ENCODE measurements at places on chromosomes 12 and 14. TPM values are rescaled to one million over a fixed set of nuclear protein-coding genes. Genes with fewer than 3 reads are reported as not detected.

DNA sequence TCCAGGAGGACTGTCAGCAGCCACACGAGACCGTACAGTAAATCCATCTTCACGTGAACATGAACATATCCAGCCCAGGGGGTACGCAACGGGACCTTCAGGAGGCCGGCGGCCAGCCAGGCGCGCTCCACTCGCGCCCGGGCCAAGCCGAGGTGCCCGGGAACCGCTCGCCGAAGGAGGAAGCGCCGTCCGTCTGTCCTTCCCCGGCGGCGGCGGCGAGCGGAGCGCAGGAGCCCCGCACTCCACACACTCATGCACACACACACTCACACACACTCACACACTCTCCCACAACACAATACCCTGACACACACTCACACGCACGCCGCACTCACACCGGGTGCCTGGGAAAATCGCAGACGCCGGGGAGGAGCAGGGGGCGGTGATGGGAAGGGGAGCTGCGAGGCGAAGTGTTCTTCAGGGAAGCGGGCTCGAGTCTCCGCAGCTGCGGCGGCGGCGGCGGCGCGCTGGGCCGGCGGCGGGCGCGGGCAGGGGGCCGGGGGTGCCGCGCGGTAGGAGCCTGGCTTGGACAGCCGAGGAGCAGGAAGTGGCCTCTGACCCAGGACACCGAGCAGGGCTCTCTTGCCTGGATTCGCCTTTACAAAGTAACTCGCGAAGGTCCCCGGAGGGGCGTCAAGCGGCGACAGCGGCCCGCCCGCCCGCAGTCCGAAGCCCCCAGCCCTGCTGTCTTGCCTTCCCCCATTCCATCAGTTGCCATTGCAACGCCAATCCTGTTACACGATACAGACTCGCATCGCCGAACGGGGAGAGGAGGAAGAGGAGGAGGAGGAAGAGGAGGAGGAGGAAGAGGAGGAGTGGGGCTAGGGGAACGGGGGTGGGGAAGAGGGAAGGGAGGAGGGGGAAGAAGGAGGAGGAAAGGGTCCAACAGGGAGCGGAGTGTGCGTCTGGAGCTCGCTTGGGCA is 601 bp downstream of the MDGA2 start:
- H3K4me1 ChIP-seq: peaks cover 25% of the 10 kb centered on the region
- peaks cover 31% of the 10 kb centered on the region for H3K27me3 ChIP-seq
- H3K36me3 ChIP-seq: no peaks in the 10 kb centered on the region
- no peak for DNase-seq
- peak overlapping the region; percentile 27 for H3K4me3 ChIP-seq

GRCh38 chr12:127556231-127556886 is 710.6 kb upstream of the TMEM132C start:
- H3K27me3 ChIP-seq: no peaks in the 10 kb centered on the region
- H3K4me1 ChIP-seq: no peaks in the 10 kb centered on the region
- DNase-seq: no peak
- no peak overlapping the region for H3K27ac ChIP-seq

DNA sequence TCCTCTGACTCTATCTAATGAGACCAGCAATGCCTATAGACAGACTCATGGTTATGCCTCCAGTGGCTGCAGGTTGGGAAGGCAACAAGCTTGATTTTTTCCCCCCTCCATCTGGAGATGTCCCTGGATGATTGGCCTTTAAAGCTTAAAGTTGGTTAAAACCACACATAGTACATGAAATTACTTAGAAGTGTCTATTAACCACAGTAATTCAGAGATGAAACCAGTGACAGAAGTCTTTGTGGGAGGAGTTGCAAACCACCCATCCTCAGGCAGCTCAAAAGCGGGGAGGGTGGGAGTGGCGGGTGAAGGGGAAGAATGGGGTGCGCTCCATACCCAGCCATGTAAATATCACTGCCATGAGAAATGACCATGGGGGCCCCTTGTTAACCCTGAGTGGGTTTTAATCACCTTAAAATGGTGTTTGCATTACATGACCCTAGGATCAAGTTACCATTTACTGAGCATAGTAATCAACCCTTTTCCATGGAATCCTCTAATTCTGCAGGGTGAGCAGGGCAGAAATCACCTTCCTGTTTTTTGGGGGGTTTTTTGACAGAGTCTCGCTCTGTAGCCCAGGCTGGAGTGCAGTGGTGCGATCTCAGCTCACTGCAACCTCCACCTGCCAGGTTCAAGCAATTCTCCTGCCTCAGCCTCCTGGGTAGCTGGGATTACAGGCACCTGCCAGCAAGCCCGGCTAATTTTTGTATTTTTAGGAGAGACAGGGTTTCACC is 133.5 kb downstream of the FOXN3 start:
- no peak overlapping the region for H3K27ac ChIP-seq
- no peaks in the 10 kb centered on the region for H3K4me1 ChIP-seq
- H3K36me3 ChIP-seq: peaks cover 11% of the 10 kb centered on the region
- no peak overlapping the region for H3K4me3 ChIP-seq

GRCh38 chr12:27969624-27970400 is 2.7 kb downstream of the PTHLH start:
- H3K27ac ChIP-seq: peak overlapping the region; percentile 69
- no peaks in the 10 kb centered on the region for H3K36me3 ChIP-seq
- H3K4me1 ChIP-seq: peaks cover 34% of the 10 kb centered on the region
- peaks cover 35% of the 10 kb centered on the region for H3K27me3 ChIP-seq
- DNase-seq: peak; percentile 74
- H3K4me3 ChIP-seq: peak overlapping the region; percentile 31

DNA sequence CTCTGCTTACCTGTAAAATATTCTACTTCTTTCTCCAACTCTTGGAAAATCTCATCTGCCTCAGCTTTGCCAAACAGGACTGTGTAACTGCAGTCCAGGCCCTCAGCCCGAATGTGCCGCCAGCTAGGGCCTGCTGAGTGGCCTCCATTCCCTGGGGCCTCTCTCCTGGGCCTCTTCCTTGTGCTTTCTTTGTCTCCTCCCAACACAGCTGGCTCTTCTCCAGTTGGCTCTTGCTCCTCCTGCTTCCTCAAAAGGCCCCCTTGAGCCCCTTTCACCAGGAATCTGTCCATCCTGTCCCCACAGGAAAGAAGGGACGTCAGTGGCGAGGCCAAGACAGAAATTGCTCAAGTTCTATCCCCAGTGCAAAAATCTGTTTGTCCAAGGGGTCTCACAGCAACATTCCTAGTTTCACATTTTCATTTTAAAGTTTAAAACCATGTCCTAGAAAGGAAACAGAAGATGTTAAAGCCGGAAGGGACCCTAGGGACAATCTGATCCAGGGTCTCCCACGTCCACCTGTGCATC is 713 bp downstream of the ALKBH2 start:
- H3K4me1 ChIP-seq: no peaks in the 10 kb centered on the region
- peak overlapping the region; percentile 71 for H3K27ac ChIP-seq
- no peaks in the 10 kb centered on the region for H3K36me3 ChIP-seq
- H3K4me3 ChIP-seq: peak overlapping the region; percentile 59
- DNase-seq: no peak

Gene KSR2
- total RNA-seq: 0.36 TPM

Gene HRK
- total RNA-seq: not detected

Gene SYNJ2BP
- 26.0 TPM for total RNA-seq

Gene SELPLG
- total RNA-seq: 6.7 TPM
